Stimulated activated CD8-positive, alpha-beta memory T cell treated with anti-CD3 and anti-CD28 coated beads, Interleukin-4, amount 100 ng/mL, for 1 hour (primary cell): ENCODE measurements at places on chromosomes 2 and 18.

GRCh38 chr2:166307326-166307725 lies 68.4 kb downstream of the SCN9A start:
- no peak for DNase-seq

- DNase-seq = no peak
These were observed 21.4 kb upstream of the AGAP1 start for GRCh38 chr2:235472443-235472842.

GRCh38 chr2:145402706-145403277 lies 882.9 kb upstream of the ZEB2 start:
- no peak for DNase-seq

- DNase-seq = no peak
These were observed 1014.3 kb upstream of the CDH2 start for GRCh38 chr18:29191263-29191662.
